CD4-positive, alpha-beta T cell treated with Interleukin-10 for 1 hour (primary cell): ENCODE measurements at places on chromosomes 6 and 20.

DNA sequence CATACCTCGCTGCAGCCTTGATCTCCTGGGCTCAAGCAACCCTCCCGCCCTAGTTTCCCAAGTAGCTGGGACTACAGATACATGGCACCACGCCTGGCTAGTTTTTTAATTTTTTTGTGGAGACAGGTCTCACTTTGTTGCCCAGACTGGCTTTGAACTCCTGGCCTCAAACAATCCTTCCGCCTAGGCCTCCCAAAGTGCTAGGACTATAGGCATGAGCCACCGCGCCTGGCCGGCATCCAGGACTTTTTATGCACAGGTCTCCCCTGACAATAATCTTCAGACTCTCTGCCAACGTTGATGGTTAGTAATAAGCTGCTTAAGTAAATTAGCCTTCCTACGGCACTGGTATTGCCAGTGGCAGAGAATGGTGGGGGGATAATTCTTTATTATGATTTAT is 110.5 kb upstream of the MTHFD1L start:
- DNase-seq = no peak

DNA sequence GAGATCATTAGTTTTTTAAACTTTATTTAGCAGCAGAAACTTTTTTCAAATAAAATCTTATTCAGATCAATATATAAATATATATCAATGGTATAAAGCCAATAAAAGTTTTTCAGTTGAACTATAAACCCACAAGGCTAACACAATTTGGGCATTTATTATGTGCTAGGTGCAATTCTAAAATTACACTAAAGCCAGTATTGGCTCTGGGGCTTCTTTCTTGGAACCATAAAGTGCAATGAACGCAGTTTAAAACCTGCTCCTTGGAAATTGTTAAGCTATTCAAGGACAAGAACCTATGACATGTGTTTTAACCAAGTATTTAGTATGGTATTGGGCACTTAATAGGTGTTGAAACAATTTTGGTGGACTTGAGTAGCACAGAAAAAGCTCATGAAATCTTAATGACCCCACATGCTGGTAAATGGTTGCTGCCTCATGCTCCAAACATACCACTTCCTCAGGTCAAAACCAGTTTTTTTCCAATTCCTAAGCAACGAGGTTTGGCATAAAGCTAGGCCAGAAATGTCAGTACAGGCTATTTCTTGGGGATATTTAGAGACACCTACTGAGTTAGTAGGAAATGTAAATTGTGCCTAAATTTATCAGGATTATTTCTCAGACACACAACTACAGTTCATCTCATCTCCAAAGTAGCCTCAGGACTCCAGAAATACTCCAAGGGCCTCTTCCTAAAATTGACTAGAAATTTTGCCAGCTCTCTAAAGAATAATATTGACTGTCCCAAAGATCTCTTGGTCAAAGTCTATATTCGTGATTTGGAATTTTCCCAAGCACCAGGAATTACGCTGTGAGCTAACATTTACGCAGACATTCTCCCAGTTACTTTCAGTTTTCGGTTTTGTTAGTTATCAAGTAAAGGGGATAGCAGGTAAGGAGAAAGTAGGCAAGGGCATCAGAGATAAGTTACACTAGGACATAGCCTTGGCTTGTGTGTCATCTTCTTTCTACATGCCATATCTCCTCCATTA is 90.9 kb upstream of the LGSN start:
- DNase-seq = no peak

DNA sequence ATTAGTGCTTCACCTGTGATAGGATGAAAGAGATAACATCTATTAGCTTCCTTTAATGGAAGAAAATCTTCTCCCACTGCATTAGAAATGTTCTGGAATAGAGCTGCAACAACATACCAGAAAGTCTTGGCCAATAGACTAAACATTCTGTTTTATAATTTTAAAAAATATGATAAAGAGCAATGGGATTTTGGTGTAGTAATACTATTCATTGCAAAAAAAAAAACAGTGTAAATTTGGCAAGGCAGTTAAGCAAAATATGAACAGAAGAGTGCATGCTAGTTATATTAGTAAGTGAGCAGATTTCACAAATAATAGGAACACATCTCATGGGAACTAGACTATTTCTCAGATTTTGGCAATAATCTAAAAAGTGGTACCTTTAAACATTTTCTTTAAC is 43.3 kb downstream of the SOX4 start:
- no peak for DNase-seq

DNA sequence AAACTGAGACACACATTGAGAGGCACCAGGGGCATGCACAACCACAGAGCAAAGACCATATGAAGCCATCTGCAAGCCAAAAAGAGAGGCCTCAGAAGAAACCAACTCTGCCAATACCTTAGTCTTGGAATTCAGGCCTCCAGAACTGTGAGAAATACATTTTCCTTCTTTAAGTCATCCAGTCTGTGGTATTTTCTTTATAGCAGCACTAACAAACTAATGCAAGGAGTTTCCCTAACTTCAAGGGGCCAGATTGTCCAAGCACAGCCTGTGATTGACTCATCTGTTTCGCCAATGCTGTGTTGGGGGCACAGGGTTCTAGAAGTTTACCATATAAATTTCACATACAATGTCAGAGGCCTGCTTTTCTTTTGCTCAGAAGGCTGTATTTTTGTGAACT is 364.6 kb downstream of the GJA1 start:
- DNase-seq = no peak

DNA sequence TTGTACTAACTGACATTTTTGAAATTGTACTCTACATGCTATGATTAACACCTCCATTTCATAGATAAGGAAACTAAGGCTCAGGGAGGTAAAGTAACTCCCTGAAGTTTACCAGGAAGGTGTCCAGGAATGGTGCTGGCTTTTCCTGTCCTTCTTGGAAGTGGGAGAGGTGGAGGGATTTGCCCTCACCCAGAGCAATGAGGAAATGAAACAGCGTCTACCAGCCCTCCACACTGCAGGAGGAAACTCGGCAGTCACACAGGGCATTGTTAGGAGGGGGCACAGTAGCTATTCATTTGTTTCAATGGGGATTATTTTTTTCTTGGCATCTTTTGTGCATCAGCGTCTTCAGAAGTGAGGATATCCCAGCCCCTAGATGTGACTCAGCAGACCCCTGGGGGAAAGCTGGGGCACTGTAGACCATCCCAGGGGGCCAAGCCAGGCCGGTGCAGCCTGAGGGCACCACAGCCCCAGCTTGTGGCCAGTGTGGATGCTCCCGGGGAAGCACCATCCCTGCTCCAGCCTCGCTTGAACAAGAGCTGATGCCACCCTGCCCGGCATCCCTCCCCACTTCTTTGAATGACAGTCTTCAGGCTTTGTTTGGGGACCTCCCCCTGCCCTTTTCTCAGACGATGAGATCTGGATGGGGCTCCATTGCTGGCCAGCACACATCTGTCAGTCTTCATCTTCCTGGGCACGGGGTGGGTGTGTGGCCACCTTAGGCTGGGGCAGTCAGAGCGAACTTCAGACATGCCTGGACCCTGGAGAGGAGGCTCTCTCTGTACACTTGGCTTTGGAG is 224.4 kb upstream of the PMEPA1 start:
- DNase-seq = no peak

DNA sequence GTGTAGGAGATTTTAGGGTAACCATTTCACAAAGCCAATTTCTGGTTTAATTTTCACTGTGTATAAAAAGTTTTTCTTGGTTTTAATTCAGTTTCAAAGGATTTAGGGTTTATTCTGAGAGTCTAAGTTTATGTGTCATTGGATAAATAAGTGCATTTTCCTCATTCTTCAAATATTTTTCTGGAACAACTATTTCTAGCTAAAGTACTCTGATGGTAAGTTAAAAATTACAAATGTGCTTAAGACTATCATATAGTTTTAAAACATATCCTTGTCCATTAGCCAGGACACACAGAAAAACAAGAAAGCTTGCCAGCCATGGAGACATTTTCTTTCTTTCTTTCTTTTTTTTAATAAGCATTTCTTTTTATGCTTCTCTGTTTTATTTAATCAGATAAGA is 333.0 kb downstream of the RFPL4B start:
- DNase-seq = no peak

DNA sequence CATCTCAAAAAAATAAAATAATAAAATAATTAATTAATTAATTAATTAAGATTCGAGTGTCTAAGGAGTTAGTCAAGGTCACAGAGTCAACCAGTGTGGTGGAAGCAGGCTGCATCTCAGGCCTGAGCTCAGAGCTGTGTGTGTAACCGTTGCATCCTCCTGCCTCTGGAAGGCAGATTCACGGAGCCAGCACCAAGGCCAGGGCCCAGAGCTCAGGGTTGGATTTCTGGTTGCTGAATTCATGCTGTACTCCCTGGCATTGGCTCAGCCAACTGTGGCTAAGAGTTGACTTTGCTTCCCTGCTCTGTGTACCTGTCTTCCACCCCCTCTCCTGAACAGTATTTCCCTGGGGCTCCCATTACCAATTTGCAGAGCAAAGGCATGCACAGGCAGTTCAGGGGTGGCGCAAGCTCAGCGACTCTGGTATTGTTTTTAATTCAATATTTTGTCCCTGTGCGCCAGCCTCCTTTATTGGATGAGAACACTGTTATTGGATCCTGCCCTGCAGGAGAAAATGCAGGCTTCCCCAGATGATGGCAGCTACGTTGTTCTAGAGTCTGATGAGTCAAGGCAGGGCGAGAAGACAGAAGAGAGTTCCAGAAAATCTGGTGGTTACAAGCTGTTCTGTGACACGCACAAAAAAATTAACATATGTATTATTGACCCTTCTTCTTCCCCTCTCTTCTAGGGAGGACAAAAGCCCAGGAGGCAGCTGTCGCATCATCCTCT is 12.3 kb upstream of the CTNNBL1 start:
- no peak for DNase-seq
